ENCODE measurements at places on chromosomes 6 and 20. TPM values are rescaled to one million over a fixed set of nuclear protein-coding genes. Genes with fewer than 3 reads are reported as not detected.

Gene ZBTB12
- total RNA-seq = 0.54 TPM

Gene LRRC1
- 8.9 TPM for total RNA-seq

Gene CST4
- 0.25 TPM for total RNA-seq

Gene ECT2L
- not detected for total RNA-seq

Gene DEFB121
- total RNA-seq = not detected

Data from mammary microvascular endothelial cell (primary cell).